ENCODE measurements at places on chromosomes 11 and 22. TPM values are rescaled to one million over a fixed set of nuclear protein-coding genes. Genes with fewer than 3 reads are reported as not detected.

- no peaks in the 10 kb centered on the region for H3K4me1 ChIP-seq
- no peak overlapping the region for H3K4me3 ChIP-seq
- H3K27ac ChIP-seq, result no peak overlapping the region
- DNase-seq, result no peak
Measured at GRCh38 chr11:72695354-72695753, 21.1 kb upstream of the PDE2A start.

DNA sequence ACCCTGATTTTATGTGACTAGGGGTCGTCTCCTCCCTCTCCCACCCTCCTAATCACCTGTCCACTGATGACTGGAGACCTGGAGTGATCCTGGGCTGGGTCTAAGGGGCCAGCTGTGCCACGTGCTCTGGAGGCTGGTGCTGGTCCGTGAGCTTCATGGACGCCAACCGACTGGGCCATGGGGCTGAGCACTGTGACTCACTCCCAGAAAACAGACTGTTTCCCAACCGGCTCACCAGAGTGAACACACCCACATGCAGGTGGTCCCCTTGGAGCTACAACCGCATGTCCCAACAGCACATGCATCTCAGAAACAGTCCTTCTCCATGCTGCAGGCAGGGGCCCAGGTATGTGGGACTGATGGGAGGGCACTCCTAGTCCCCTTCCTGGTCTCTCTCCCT lies 14.0 kb upstream of the LMO1 start:
- no peak overlapping the region for H3K27ac ChIP-seq
- no peaks in the 10 kb centered on the region for H3K27me3 ChIP-seq
- H3K4me1 ChIP-seq, result no peaks in the 10 kb centered on the region
- H3K36me3 ChIP-seq, result no peaks in the 10 kb centered on the region
- no peak for DNase-seq
- H3K4me3 ChIP-seq, result no peak overlapping the region

DNA sequence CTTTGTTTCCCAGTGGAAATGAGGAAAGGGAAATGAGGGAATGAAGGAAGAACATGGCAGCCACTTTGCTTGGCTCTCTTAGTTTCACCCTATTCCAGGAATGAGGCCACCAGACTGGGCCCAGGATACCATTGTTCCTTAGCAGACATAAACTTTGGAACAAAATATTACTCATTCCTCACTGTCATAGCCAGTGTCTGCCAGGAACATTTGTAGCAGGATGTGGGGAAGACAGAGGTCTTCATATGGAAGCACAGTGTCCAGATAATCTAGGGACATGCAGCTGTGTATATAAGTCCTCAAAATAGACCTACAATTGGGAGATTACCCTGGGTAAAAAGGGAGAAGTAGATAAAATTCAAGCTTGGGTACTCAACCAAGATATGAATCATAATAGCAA lies 15.2 kb upstream of the FUT4 start:
- no peaks in the 10 kb centered on the region for H3K4me1 ChIP-seq
- no peak overlapping the region for H3K4me3 ChIP-seq
- H3K27me3 ChIP-seq, result peaks cover 6% of the 10 kb centered on the region
- no peak overlapping the region for H3K27ac ChIP-seq

- H3K27ac ChIP-seq, result no peak overlapping the region
- H3K27me3 ChIP-seq, result peaks cover 10% of the 10 kb centered on the region
- DNase-seq, result no peak
- H3K4me1 ChIP-seq, result no peaks in the 10 kb centered on the region
- no peak overlapping the region for H3K4me3 ChIP-seq
Measured at GRCh38 chr11:110087812-110088534, 5.2 kb upstream of the ZC3H12C start.

DNA sequence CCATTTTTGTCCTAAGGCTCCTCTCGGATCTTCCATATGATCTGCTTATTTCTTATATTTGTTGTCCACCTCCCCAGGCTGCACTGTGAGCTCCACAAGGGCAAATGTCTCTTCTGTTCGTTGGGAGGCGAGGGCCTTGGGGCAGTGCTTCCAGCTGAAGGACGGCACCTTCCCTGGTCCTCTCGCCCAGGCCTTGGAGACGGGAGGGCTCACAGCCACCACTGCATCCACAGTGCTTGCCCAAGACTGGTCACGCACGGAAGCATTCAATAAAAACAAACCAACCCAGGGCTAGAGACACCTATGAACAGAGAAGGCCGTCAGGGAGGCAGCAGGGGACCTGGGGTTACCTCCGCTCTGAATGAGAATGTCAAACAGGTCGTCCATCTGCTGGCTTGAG lies 46.2 kb downstream of the SGSM3 start:
- DNase-seq, result no peak
- H3K27me3 ChIP-seq, result no peaks in the 10 kb centered on the region
- no peak overlapping the region for H3K4me3 ChIP-seq
- H3K36me3 ChIP-seq, result peaks cover 43% of the 10 kb centered on the region

DNA sequence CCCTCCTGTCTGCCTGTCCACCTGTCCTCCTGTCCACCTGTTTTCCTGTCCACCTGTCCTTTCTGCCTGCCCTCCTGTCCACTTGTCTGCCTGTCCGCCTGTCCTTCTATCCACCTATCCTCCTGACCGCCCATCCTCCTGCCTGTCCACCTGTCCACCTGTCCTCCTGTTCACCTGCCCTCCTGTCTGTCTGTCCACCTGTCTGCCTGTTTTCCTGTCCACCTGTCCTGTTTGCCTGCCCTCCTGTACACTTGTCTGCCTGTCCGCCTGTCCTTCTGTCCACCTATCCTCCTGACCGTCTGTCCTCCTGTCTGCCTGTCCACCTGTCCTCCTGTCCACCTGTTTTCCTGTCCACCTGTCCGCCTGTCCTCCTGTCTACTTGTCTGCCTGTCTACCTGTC lies 682.8 kb downstream of the TBC1D22A start:
- H3K4me1 ChIP-seq, result no peaks in the 10 kb centered on the region
- DNase-seq, result no peak
- no peaks in the 10 kb centered on the region for H3K36me3 ChIP-seq
- H3K27ac ChIP-seq, result no peak overlapping the region
- H3K4me3 ChIP-seq, result no peak overlapping the region
- no peaks in the 10 kb centered on the region for H3K27me3 ChIP-seq

GRCh38 chr11:94151903-94152677 lies 23.4 kb downstream of the PANX1 start:
- no peak overlapping the region for H3K27ac ChIP-seq
- H3K4me1 ChIP-seq, result peaks cover 22% of the 10 kb centered on the region
- no peak overlapping the region for H3K4me3 ChIP-seq
- no peak for DNase-seq
- peaks cover 7% of the 10 kb centered on the region for H3K36me3 ChIP-seq

DNA sequence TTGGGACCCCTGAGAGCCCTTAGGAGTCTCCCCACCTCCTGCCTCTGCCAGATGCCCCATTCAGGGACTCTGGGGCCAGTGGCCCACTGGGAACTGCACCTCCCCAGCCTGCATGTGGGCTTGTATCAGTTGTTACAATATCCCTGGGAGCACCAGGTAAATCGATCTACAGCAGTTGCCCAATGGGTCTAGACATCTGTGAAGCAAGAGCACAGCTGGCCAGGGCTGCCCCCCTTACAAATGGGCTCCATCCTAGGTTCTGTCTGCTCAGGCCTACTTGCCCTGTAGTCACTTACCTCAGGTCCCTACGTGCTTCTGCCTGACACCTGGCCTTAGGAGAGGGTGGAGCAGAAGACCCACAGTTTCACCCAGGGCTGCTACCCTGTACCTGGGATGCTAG lies 62.7 kb downstream of the HIRA start:
- DNase-seq, result no peak
- H3K27ac ChIP-seq, result no peak overlapping the region
- no peaks in the 10 kb centered on the region for H3K27me3 ChIP-seq
- H3K36me3 ChIP-seq, result peaks cover 29% of the 10 kb centered on the region

- no peaks in the 10 kb centered on the region for H3K4me1 ChIP-seq
- H3K27ac ChIP-seq, result no peak overlapping the region
- H3K36me3 ChIP-seq, result no peaks in the 10 kb centered on the region
- H3K4me3 ChIP-seq, result no peak overlapping the region
- no peak for DNase-seq
Measured at GRCh38 chr11:83764643-83765042, 478.5 kb upstream of the CCDC90B start.

- no peaks in the 10 kb centered on the region for H3K4me1 ChIP-seq
- H3K27ac ChIP-seq, result no peak overlapping the region
- H3K4me3 ChIP-seq, result no peak overlapping the region
- no peaks in the 10 kb centered on the region for H3K27me3 ChIP-seq
- no peaks in the 10 kb centered on the region for H3K36me3 ChIP-seq
- DNase-seq, result no peak
Measured at GRCh38 chr11:30815619-30816018, 229.5 kb upstream of the MPPED2 start.

GRCh38 chr22:42222140-42222539 lies 48.3 kb downstream of the TCF20 start:
- no peaks in the 10 kb centered on the region for H3K36me3 ChIP-seq
- DNase-seq, result no peak
- peaks cover 74% of the 10 kb centered on the region for H3K4me1 ChIP-seq

The MUC6 gene
- not detected for total RNA-seq

The C1QTNF4 gene
- 0.44 TPM for total RNA-seq

The CEP126 gene
- total RNA-seq, result 2.4 TPM

The RFPL1 gene
- not detected for total RNA-seq

The RIBC2 gene
- not detected for total RNA-seq

The YPEL4 gene
- total RNA-seq, result 11.8 TPM
